ENCODE measurements at places on chromosomes 2 and 18.

- no peaks in the 10 kb centered on the region for H3K36me3 ChIP-seq
- DNase-seq = no peak
- H3K4me3 ChIP-seq = no peak overlapping the region
- no peaks in the 10 kb centered on the region for H3K4me1 ChIP-seq
Measured at GRCh38 chr18:75179819-75180600, 28.9 kb downstream of the PTGR3 start.

GRCh38 chr2:223853425-223853837 is 16.0 kb upstream of the AP1S3 start:
- DNase-seq = no peak
- H3K4me3 ChIP-seq = no peak overlapping the region

GRCh38 chr2:64489081-64489751 is 34.9 kb upstream of the AFTPH start:
- peaks cover 21% of the 10 kb centered on the region for H3K4me1 ChIP-seq
- peaks cover 35% of the 10 kb centered on the region for H3K27me3 ChIP-seq
- no peak overlapping the region for H3K27ac ChIP-seq
- no peak overlapping the region for H3K4me3 ChIP-seq
- H3K36me3 ChIP-seq = no peaks in the 10 kb centered on the region
- no peak for DNase-seq

GRCh38 chr2:82985572-82986197 is 1473.4 kb downstream of the SUCLG1 start:
- H3K27me3 ChIP-seq = no peaks in the 10 kb centered on the region
- no peak overlapping the region for H3K4me3 ChIP-seq
- no peak for DNase-seq
- H3K4me1 ChIP-seq = no peaks in the 10 kb centered on the region
- H3K36me3 ChIP-seq = no peaks in the 10 kb centered on the region
- no peak overlapping the region for H3K27ac ChIP-seq

- no peak for DNase-seq
- no peaks in the 10 kb centered on the region for H3K27me3 ChIP-seq
- peaks cover 13% of the 10 kb centered on the region for H3K4me1 ChIP-seq
- peaks cover 1% of the 10 kb centered on the region for H3K36me3 ChIP-seq
- no peak overlapping the region for H3K27ac ChIP-seq
Measured at GRCh38 chr2:7015007-7015950, 98.1 kb downstream of the RNF144A start.

- H3K36me3 ChIP-seq = no peaks in the 10 kb centered on the region
- H3K4me3 ChIP-seq = no peak overlapping the region
- no peak overlapping the region for H3K27ac ChIP-seq
- H3K4me1 ChIP-seq = no peaks in the 10 kb centered on the region
- no peak for DNase-seq
Measured at GRCh38 chr2:204315236-204315662, 230.0 kb upstream of the PARD3B start.

GRCh38 chr2:119371111-119371510 is 4.3 kb downstream of the DBI start:
- peaks cover 19% of the 10 kb centered on the region for H3K4me1 ChIP-seq
- no peak overlapping the region for H3K27ac ChIP-seq
- H3K27me3 ChIP-seq = no peaks in the 10 kb centered on the region
